ENCODE measurements at places on chromosomes 12 and 14.

- no peak for DNase-seq
Observed at GRCh38 chr12:132404951-132405741, 75.8 kb upstream of the GALNT9 start.

DNA sequence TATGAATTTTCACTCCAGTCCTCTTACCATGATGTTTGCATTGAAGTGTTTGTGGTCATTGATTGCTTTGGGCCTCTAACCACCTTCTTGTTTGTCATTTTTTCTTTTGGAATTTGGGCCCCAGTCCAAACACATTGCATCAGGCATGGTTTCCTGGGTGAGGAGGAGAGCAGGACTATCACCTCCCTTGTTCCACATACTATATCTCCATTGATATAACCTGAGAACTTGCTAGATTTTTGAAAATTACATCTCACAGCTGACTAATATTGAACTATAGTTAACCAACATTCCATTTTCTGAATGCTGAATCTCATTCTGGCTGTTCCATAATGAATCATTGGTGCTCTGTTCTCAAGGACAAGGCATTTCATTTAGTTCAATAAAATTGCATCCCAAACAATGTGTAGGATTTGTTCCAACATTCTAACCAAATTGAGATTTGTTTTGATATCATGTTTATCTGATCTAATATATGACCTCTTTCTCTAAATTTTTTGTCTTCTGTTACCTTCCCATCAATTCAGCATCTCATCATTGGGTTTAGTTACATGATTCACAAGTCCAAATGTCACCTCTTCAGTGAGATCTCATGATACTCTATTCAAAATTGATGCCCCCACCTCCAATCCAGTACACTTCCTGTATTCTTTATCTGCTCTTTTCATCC lies 329.0 kb downstream of the ZFP36L1 start:
- DNase-seq: no peak

DNA sequence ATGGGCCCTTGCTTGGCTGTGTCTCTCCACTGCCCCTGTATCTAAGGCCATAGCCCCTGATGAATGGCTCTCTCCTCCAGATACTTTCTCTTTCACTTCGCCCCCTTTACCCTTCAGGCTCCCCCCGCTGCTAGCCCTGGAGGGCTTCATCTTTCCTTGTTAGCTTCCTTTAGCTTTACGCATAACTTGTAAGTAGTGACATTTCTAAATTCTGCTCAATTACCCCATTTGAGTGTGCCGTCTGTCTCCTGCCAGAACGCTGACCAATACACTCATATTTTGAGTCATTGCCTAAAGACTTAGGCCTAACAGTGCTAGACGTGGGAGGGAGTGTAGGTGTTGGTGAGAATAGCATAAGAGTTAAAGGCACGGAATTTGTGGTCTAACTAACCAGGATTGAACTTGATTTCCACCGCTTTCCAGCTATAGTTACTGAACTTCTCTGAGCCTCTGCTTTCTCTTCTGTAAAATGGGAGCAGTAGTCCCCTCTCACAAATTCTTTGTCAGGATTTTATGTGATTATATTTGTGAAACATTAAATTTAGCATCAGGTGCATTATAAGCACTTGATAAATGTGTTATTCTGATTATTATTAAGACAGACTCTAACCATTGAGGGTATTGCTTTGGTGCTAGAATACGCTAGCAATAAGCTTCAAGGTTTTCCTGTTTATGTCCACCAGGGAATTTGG lies 129.3 kb downstream of the ZFP36L1 start:
- DNase-seq: peak; percentile 24

- DNase-seq: no peak
Observed at GRCh38 chr14:52248057-52248456, 19.4 kb upstream of the PTGDR start.

DNA sequence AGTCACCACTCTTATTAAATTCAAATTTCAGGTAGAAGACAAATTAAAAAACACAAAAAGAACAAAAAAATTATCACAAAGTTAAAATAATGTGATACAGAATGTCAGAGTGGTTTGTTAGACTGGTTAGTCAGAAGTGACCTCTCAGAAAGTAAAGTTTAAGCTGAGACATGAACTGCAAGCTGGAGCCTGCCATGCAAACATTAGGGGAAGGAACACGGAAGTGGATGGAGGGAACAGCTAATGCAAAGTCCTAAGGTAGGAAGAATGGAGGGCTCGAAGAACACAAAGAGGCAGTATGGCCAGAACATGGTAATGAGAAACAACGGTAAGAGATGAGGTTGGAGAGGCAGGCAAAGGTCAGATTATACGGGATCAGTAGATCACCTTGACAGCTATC lies 41.7 kb downstream of the WDHD1 start:
- DNase-seq: no peak

DNA sequence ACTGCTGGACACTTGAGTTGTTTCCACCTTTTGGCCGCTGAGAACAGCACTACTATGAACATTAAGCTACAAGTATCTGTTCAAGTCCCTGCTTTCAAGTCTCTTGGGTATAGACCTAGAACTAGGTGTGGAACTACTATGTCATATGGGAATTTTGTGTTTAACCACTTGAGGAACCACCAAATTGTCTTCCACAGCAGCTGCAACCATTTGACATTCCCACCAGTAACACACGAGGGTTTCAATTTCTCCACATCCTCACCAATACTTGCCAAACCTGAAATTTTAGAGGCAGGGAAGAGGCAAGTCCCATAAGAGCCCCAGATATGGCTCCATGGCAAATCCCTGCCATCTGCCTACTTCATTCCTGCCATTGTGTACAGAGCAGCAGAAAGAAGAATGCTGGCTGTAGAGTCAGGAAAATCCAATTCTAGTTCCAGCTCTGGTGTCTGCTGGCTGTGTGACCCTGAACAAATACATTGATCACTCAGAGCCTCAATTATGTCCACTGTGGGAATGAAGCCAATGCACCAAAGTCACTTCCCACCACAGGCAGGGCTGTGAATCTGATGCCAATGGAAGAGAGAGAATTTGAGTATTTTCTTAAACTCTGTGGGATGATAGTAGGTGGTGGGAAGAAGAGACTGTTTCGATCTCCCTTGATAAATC lies 17.8 kb downstream of the PITPNM2 start:
- no peak for DNase-seq

GRCh38 chr14:77543240-77543551 lies 44.6 kb upstream of the ISM2 start:
- DNase-seq: no peak

- DNase-seq: no peak
Observed at GRCh38 chr14:77738559-77739250, 22.3 kb downstream of the SNW1 start.

DNA sequence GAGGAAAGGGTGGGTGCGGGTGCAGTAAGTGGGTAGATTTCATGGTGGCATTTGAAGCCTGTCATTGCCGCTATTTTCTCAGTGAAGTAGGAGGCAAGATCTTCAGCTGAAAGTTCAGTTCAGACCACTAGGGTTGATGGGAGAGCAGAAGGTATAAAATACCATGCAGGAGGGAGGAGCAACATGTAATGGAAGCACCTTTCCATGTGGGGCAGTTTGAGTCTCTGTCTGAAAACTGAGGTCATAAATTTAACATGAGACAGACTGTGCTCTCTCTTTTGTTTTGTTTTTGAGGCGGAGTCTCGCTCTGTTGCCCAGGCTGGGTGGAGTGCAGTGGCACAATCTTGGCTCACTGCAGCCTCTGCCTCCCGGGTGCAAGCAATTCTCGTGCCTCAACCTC lies 22.7 kb downstream of the LRRC74A start:
- DNase-seq: no peak

- DNase-seq: no peak
Observed at GRCh38 chr14:68884031-68885030, 91.5 kb upstream of the ZFP36L1 start.

GRCh38 chr14:96629082-96629481 lies 126.9 kb downstream of the PAPOLA start:
- DNase-seq: no peak

DNA sequence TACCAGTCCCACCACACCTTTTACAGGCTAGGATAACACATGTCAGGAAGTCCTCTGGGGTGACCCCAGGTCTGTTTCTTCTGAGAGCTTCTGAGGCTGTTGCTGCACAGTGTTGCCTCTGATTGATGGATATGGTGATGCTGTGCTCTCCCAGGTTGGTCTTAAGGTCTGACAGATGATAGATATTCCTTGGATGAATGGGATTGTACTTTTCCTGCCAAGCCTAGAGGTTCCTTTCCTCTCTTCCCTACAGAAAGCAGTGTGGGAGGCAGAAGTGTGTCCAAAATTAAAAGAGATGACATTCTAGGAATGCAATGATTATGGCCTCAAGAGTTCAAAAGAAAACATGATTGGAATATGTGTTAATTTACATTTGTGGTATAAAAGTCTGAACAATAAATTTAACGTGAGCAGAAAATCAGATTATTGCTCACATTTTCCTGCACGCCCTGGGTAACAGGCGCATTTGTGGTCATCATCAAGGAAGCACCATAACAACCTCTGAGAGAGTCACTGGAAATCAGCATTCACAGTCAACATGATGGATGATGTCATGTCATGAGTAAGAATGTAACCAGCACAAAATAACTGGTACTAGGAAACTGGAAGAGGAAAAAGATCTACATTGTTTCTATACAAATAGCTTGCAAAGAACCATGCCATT lies 73.7 kb downstream of the BBS10 start:
- no peak for DNase-seq

GRCh38 chr12:39329018-39329417 lies 113.9 kb downstream of the KIF21A start:
- no peak for DNase-seq

- DNase-seq: no peak
Observed at GRCh38 chr12:65122703-65123102, 1.6 kb upstream of the WIF1 start.

DNA sequence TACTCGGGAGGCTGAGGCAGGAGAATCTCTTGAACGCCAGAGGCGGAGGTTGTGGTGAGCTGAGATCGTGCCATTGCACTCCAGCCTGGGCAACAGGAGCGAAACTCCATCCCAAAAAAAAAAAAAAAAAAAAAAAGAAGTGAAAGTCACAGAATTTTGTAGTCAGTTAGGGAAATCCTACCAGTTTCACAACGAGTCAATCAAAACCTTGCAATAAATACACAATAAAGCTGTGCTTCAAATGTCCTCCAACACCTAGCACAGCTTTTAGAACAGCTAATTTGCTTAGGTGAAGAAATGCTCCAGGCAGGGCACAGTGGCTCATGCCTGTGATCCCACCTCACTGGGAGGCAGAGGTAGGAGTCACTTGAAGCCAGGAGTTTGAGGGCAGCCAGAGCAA lies 112.8 kb upstream of the ATF7IP start:
- no peak for DNase-seq

DNA sequence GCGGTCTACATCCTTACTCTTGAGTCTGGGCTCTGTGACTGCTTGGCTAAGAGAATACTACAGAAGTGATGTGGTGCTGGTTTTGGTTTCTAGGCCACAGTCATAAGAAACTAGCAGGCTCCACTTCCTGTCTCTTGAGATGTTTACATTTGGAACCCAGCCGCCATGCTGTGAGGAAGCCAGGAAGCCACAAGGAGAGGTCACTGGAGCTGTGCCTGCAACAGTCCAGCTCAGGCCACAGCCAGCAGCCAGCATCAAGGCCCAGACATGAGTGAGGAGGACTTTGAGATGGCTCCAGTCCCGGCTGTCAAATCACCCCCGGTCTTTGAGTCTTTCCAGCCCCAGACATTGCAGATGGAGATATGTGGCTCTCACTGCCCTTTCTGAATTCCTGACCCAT lies 12.9 kb upstream of the FAM181A start:
- no peak for DNase-seq

DNA sequence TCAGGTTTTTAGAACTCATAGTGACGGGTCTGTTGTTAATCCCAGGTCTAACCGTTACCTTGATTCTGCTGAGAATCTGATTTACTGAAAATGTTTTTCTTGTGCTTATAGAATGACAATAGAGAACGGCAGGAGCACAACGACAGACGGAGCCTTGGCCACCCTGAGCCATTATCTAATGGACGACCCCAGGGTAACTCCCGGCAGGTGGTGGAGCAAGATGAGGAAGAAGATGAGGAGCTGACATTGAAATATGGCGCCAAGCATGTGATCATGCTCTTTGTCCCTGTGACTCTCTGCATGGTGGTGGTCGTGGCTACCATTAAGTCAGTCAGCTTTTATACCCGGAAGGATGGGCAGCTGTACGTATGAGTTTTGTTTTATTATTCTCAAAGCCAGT lies 34.4 kb downstream of the PSEN1 start:
- DNase-seq: no peak

DNA sequence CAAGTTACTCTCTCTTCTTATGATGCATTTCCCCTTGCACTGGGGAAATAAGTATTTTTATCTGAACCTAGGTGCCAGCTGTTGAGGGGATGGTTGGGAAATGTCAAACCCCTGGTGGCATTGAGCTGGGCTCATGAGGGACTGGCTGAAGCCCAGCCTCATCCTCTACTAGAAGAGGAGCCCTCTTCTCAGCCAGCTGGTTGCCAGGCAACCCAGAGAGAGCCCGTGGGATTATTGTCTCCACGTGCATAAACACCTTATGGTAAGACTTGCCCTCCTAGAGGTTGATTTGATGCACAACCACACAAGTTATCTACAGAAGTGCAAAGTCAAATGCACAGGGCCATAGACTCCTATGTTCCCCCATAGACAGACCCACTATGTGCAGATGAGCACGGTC lies 89.8 kb downstream of the WSCD2 start:
- no peak for DNase-seq

DNA sequence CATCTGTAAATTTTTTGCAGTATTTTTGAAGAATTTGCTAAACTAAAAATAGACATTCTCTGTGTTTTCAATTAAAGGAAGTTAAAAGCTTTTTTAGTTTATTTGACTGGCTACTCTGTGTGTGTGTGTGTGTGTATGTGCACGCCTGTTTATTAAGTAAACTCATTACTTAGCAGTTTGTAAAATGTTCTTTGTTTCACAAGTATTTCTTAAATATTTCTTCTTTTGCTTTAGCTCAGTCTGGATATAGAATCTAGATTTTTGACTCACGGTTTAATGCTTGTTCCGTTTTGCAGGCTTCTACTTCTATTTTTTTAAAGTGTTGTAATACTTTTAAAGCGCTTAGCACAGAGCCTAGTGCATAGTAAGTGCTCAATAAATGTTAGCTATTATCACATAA lies 46.5 kb upstream of the KCNMB4 start:
- no peak for DNase-seq

DNA sequence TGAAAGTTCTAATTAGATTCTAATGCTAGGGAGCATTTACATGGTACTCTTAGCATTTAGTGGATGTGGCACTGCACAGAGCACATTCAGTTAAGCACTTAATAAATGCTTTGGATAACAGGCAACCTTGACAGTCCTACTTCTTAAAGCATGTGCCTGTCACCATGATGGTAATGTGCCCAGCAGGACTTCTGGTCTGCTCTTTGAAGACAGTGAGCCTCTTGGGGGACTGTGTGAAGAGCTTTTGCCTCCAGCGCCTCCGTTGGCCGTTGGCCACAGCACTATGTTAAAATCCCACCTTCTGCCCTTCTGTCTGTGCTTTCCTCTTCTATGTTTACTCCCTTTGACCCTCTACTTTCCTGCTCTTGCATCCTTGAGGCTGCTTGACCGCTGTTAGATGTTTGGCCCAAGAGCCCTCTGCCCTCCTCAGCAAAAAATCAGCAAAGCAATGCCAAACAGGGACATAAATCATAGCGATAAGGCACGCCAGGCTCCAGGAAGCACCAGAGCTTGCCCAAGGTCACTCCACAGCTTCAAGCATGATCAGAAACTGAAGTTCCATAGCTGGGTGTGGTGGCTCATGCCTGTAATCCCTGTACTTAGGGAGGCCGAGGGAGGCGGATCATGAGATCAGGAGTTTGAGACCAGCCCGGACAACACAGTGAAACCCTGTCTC lies 8.3 kb downstream of the CDKL1 start:
- DNase-seq: no peak

GRCh38 chr14:72856530-72857266 lies 37.2 kb downstream of the DPF3 start:
- no peak for DNase-seq

All from activated CD8-positive, alpha-beta memory T cell treated with anti-CD3 and anti-CD28 coated beads, Interleukin-2, amount 50 U/mL, for 4 hours (primary cell).